Muscle of arm (tissue), 14 donors: ENCODE measurements at places on chromosomes 13 and 19. TPM values are rescaled to one million over a fixed set of nuclear protein-coding genes. Genes with fewer than 3 reads are reported as not detected.

The DGKH gene
- 6.5 TPM for polyA plus RNA-seq

- no peak for DNase-seq
Measured at GRCh38 chr19:6032381-6032780, 54.4 kb upstream of the RANBP3 start.

DNA sequence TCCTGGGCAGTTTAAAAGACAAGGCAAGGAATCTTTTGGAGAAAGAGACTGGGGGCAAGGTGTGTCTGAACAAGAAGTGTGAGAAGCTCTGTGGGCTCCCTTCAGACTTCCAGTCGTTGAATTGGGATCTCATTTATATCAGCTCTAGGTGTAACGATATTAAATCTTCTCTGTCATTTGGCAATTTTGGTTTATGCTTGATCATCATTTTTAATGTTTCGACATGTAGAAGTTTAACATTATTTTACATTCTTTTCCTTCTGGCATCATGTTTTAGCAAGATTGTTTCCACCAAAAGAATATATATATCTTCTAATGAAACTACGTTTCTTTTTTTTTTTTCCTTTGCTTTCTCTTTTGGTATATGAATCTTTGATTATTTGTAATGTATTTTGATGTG lies 49.3 kb downstream of the USPL1 start:
- no peak for DNase-seq

- peak; percentile 64 for DNase-seq
Measured at GRCh38 chr19:10120538-10121189, 965 bp upstream of the EIF3G start.

The ZNF628 gene
- polyA plus RNA-seq = 2.9 TPM

GRCh38 chr19:19230999-19231398 lies 19.2 kb downstream of the NCAN start:
- no peak for DNase-seq

GRCh38 chr13:98984983-98985382 lies 7.1 kb upstream of the DOCK9 start:
- no peak for DNase-seq

The LSM7 gene
- polyA plus RNA-seq = 63.5 TPM
